ENCODE measurements at places on chromosomes 4 and X.

DNA sequence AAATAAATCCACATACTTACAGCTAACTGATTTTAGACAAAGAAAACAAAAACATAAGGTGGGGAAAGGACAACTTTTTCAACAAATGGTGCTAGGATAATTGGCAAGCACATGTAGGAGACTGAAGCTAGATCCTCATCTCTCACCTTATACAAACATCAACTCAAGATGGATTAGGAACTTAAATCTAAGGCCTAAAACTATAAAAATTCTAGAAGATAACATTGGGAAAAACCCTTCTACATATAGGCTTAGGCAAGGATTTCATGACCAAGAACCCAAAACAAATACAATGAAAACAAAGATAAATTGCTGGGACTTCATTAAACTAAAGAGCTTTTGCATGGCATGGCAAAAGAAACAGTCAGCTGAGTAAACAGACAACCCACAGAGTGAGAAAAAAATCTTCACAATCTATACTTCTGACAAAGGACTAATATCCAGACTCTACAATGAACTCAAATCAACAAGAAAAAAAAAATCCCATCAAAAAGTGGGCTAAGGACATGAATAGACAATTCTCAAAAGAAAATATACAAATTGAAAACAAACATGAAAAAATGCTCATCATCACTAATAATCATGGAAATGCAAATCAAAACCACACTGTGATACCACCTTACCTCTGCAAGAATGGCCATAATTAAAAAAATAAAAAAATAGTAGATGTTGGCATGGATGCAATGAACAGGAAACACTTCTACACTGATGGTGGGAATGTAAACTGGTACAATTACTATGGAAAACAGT lies 14.1 kb upstream of the AFP start:
- DNase-seq: no peak

GRCh38 chrX:152733261-152733975 lies at the start of the genes CSAG1 and MAGEA12:
TSS of gene CSAG1 (minus strand) at chrX:152733721. CDS start at chrX:152732460, 1,261 bp downstream.
TSS of gene MAGEA12 (plus strand) at chrX:152733757. CDS start at chrX:152736162, 2,405 bp downstream.
- no peak for DNase-seq

DNA sequence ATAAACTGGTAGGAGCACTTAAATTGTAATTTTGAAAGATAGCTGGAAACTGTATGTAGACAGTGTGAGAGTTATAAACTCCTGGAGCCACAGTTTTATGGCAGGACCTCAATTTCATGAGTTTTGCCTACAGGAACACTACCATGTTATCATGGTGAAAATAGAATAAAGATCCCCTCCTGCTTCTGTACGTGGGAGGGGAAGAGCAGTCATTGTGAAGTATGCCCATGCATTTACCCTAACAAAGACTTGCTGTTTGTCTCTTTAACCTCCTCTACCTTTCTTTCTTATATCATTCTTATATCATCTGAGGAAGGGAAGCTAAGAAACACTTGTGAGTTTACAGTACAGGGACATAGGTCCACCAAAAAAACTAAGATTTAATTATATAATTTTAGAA lies 327.0 kb downstream of the PCDH10 start:
- no peak for DNase-seq

- DNase-seq: no peak
These were observed 41.1 kb upstream of the TMEM184C start for GRCh38 chr4:147576084-147576483.

DNA sequence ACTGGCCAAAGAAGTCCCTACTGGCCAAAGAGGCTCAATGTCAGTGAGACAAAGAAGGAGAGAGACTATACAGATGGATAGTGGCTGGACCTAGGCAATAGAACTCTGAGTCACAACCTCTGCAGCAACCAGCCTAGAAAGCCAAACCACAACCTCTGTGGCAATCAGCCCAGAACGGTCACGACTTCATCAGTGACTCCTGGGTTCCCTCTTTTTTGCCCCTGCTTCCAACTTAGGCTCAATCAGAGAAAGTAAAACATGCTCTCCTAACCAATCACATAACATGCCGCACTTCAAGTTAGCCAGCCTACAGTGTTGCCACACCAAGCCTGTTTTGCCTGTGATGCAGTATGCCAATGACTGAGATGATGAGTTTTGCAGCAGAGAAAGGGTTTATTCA lies 203.4 kb downstream of the ANAPC10 start:
- DNase-seq: no peak

DNA sequence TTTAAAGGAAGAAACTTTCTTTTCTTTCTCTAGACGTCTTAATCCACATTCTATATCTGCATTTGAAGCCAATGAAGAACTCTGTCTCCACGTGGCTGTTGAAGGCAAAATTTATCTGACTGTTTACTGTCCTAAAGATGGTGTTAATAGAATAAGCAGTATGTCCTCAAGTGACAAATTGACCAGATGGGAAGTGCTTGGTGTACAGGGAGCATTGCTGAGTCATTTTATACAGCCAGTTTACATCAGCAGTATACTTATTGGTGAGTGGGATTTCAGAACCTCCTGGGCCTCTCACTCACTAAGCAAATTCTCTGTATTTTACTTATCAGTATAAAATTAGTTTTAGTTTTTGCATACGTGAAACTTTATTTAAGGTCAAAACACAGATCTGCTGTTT lies 33.7 kb downstream of the ADAD1 start:
- no peak for DNase-seq

DNA sequence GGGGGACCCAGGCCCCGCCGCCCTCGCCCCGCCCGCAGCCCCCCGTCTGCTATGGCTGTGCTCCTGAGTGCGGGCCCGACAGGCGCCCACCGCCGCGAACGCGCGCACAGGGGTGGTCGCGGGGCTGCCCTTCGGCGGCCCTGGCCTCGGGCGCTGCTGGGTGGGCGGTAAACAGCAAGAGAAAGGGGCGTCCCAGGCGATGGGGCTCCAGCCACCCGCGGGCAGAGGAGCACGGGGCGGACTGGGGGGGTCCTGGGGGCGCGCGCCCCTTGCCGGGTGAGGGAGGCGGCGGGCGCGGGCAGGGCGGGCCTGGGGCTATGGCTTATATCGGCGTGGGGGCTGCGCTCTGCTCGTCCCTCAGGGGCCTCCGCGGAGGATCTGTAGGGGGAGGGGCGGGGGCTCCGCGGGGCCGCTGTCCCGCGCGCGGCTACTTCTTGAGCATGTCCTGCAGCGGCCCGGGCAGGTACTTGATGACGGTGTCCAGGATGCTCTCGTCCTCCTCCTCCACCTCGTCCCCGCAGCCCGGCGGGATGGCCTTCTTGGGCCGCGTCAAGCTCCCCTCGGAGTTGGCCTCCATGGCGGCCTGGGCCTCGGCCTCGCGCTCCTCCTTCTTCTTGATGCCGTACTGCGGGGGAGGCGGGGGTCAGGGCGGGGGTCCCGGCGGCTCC lies 39.7 kb downstream of the CPLX1 start:
- no peak for DNase-seq

GRCh38 chrX:17262123-17262522 lies 112.9 kb upstream of the NHS start:
- DNase-seq: no peak

- no peak for DNase-seq
These were observed 1.0 kb downstream of the ACSL1 start for GRCh38 chr4:184824776-184825084.

- no peak for DNase-seq
These were observed 216.8 kb downstream of the FBXO8 start for GRCh38 chr4:174066611-174067205.

GRCh38 chrX:70664726-70665125 lies 220.1 kb downstream of the DLG3 start:
- no peak for DNase-seq

GRCh38 chr4:99157478-99157935 lies 13.4 kb upstream of the ADH4 start:
- DNase-seq: no peak

- DNase-seq: no peak
These were observed 83.6 kb downstream of the MXRA5 start for GRCh38 chrX:3262901-3263300.

- DNase-seq: no peak
These were observed 56.5 kb downstream of the AGA start for GRCh38 chr4:177385576-177386277.

- DNase-seq: no peak
These were observed 44.9 kb downstream of the USP46 start for GRCh38 chr4:52614241-52614640.

DNA sequence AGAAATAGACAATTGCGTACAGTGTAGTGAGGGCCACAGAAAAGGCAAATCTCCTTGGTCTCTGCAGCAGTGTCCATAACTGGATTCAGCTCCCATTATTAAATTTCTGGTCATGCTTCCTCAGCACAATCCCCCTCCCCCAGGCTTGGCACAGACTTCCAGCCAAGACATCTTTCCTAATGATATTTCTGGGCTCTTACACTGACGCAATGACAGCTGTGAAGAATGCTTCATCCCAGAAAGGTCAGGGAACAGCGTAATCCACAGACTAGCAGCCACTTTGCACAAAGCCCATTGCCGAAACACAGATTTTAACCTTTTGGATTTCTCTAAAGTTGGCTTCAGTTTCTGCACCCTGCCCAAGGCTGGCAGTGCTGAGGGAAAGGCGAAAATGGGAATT lies 597.6 kb upstream of the CPEB2 start:
- no peak for DNase-seq

GRCh38 chrX:97692575-97692974 lies 808.9 kb downstream of the RPA4 start:
- no peak for DNase-seq

DNA sequence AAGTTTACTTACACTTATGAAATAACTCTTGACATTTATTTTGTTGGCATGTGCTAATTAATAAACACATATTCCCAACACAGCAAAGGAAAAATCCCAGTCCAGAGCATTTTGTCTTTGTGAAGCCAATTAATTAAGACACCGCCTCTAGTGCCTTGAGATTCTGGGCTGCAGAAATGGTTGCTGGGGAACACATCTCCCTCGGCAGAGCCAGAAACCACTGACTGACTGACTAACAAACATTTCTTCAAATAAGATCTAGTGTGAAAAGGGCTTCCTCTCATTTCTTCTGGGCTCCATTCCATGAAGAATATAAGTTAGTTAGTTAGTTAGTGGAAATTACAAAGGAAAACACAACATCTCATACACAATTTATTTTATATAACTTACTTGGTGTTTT lies 28.4 kb upstream of the NAP1L5 start:
- no peak for DNase-seq

- no peak for DNase-seq
These were observed 415 bp downstream of the SHISA3 start for GRCh38 chr4:42397635-42398170.

DNA sequence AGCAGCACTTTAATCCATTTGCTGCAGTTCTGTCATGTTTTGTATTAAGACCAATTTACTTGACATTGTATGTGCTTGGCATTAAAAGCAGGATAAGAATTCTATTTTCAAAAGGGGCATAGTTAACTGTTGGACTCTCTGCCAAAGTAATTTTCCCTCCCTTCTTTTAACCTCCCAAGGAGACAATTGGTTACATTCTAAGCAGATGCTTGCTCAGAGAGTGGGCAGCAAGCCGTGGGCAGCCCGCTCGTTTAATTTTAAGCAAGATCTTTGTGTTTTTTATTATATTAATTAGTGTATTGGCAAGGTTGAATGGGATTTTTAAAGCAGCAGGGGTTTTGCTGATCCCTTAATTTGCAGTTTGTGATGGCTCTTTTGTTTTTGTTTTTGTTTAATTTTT lies 37.1 kb upstream of the KLHL8 start:
- DNase-seq: no peak

GRCh38 chr4:15779809-15780208 lies 1.7 kb downstream of the CD38 start:
- no peak for DNase-seq

- no peak for DNase-seq
These were observed 103.4 kb downstream of the REELD1 start for GRCh38 chr4:146317783-146318182.

GRCh38 chrX:2471641-2472040 lies 29.1 kb downstream of the DHRSX start:
- DNase-seq: no peak

- DNase-seq: no peak
These were observed 60.9 kb upstream of the TXK start for GRCh38 chr4:48194971-48195370.

GRCh38 chr4:94577136-94577535 lies 125.4 kb downstream of the PDLIM5 start:
- DNase-seq: no peak

- no peak for DNase-seq
These were observed 8.2 kb upstream of the SMPX start for GRCh38 chrX:21766101-21766500.

GRCh38 chrX:107154787-107155620 lies 36.4 kb upstream of the RBM41 start:
- no peak for DNase-seq

DNA sequence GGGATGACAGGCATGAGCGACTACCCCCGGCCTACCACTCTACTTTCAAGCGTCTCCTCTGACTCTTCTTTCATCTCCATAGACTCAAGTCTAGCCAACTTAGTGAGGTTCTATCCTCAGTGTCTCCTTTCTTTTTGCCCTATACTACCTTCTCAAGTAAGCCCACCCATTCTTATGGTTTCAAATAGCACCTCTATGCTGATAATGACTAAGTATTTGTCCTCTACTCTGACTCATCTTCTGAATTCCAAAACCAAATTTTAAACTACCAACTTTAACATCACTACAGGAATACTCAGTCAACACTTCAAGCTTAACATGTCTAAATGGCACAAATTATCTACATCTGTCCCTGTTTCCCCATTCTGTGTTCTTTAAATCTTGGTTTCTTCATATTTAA lies 47.8 kb downstream of the ELF2 start:
- no peak for DNase-seq

DNA sequence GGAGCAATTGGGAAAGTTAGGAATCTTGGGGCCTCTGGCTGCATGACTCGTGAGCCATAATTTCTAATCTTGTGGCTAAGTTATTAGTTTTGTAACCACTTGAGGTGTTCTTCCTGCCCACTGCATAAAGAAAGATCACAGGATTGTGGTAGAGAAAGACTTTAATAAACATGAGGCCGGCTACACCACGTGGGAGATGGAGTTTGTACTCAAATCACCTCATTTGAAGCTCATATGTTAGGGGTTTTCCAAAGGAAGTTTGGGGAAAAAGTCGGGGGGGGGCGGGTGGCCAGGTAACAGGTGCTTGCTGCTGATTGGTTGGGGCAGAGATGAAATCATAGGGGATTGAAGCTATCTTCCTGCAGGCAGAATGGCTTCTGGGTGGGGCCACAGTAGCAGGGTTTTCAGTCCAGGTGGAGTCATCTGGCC lies 287.8 kb downstream of the ZNF674 start:
- no peak for DNase-seq

DNA sequence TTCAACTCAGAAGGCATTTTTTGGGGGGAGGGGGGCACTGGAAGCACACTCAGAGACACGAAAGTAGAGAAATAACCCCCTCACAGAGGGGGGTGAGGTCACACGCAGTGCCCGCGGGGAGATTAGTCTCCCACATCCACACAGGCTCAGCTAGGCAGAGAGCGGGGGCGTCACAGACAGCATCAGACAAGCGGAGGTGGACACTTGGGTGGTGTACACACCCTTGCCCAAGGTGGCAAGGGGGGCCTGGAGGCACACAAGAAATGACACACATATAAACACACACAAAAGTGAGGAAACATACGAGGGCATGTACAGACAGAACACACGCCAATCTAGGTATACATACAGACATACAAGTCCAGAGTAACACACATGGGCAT lies 637 bp upstream of the SYN1 start:
- no peak for DNase-seq

- no peak for DNase-seq
These were observed 260.6 kb upstream of the BOD1L1 start for GRCh38 chr4:13888112-13888511.

GRCh38 chr4:66963084-66963483 lies 582.2 kb downstream of the CENPC start:
- DNase-seq: no peak

GRCh38 chr4:78768452-78769180 lies 7.5 kb upstream of the BMP2K start:
- no peak for DNase-seq

Measured in activated B cell treated with CpG ODN at 0.5 μM for 24 hours (primary cell).